ENCODE measurements at places on chromosomes 5 and 9.
A peak's percentile ranks its signal among the peaks of the same experiment; 100 is the strongest.

DNA sequence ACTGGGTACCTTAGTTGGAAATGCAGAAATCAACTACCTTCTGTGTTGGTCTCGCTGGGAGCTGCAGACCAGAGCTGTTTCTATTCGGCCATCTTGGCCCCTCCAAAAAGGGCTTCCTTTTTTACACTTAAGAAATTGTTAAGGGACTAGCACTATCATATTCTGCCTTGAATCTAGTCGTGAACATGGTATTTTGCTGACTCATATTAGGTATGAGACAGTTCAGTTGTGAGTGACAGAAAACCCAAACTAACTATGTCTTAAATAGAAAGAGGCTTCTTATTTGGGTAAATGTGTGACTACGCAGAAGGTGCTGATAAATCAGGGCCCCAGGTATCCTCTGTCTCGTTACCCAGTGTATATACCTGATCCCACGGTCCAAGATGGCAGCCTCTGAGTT lies 298.2 kb downstream of the EDIL3 start:
- no peak for DNase-seq

- DNase-seq = no peak
Observed at GRCh38 chr5:16937503-16938161, 1.5 kb upstream of the MYO10 start.

- no peak for DNase-seq
Observed at GRCh38 chr9:35771943-35772342, 17.9 kb upstream of the MSMP start.

- no peak for DNase-seq
Observed at GRCh38 chr5:122882831-122883230, 37.4 kb downstream of the SNX24 start.

- DNase-seq = peak; percentile 37
Observed at GRCh38 chr9:97502984-97503861, 1.8 kb downstream of the TMOD1 start.

- no peak for DNase-seq
Observed at GRCh38 chr5:10451137-10451824, 9.6 kb downstream of the ROPN1L start.

- no peak for DNase-seq
Observed at GRCh38 chr9:17291766-17292165, 156.9 kb downstream of the CNTLN start.

DNA sequence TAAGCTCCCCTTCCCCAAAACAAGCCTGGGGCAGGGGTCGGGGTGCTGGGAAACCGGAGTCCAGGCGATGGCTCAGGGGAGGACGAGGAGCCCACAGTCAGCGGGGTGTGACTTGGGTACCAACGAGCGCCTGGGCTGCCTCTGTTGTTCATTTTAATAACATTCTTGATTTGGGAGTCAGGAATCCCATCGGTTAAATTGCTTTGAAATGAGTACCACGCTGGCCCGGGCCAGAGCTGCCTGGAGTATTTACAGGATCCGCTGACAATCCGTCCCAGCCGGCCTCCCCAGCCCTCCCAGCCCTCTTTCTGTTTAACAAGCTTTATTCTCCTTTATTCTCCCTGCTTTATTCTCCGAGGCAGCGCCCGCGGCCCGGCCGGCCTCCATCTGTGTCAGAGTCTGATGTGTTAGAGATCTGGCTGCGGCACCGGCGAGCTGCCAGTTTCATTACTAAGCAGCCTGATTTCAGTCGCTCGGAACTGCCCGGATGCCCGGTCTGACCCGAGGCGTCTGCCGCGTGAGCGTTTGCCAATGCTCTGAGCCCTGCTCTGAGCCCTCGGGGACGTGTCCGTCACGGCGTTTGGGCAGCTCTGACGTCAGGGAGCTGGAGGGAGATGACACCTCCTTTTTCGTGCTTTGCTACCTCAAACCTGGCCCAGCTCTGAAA lies 16.5 kb upstream of the QRFP start:
- DNase-seq = no peak

- DNase-seq = no peak
Observed at GRCh38 chr9:89750117-89750791, 145.4 kb downstream of the GADD45G start.

GRCh38 chr9:136740491-136740890 lies 2.2 kb downstream of the LCN10 start:
- DNase-seq = no peak

- DNase-seq = no peak
Observed at GRCh38 chr5:589588-589987, 22.6 kb upstream of the CEP72 start.

- no peak for DNase-seq
Observed at GRCh38 chr5:143156572-143156971, 246.9 kb downstream of the NR3C1 start.

DNA sequence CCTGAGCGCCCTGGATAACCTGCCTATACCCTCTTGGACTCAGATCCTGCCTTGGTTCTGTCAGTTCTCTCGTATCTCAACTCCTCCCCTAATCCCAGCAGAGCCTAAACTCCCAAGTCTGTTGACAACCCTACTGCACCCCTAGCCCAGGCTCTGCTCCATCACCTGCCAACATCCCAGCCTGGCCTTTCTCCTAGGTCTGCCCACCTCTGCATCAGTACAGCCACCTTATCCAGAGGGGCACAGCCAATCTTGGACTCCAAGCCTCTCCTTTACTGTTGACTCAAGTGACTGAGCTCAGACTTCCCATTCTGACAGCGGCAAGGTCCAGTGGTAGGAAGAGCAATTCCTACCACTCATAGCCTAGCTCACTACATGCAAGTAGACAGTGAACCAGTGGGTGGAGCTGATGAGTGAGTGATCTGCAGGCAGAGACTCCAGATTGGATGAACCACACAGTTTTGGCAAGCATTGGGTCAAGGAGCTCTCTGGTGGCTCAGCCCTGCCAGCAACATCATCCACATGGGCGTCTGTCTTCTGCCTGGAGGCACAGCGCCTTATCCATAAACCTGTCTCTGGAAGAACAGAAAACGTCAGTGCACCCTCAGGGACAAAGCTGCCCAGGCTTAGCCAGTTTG lies 26.5 kb downstream of the TRMO start:
- peak; percentile 38 for DNase-seq

DNA sequence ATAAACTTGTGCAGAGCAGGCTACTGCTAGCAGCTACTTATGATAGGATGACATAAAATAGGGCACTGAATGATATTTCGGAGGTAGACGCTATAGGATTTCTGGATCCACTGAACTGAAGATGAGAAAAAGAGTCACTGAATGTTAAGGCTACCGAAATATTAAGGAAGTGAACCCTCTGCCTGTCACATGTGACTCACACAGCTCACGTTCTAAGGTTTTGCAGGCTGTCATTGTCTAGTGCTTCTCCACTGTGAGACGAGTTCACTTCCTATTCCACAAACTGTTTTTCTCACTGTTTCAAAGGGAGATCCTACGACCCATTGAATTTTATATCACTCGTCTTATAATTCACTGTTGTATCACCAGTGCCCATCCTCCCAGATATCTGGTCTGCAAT lies 100.8 kb downstream of the CTNND2 start:
- DNase-seq = no peak

- DNase-seq = no peak
Observed at GRCh38 chr5:128684961-128685360, 146.9 kb upstream of the FBN2 start.

DNA sequence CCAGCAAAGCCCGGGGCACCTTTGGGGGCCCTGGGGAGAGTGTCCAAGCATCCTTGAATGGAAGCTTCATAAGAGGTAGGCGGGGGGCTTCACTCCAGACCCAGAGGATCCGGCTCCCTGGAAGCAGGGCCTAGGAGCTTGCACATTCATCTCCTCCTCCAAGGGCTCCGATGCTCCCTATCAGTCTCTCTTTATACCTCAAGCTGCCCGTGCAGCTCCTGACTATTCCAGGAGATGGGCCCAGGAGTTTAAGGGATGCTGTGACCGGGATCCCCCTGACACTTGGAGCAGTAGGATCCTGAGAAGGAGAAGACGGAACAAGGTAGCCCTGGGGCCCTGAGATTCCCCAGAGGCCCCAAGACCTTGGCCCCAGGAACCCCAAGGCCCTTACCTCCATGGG lies 25.9 kb downstream of the CSF1R start:
- DNase-seq = no peak

DNA sequence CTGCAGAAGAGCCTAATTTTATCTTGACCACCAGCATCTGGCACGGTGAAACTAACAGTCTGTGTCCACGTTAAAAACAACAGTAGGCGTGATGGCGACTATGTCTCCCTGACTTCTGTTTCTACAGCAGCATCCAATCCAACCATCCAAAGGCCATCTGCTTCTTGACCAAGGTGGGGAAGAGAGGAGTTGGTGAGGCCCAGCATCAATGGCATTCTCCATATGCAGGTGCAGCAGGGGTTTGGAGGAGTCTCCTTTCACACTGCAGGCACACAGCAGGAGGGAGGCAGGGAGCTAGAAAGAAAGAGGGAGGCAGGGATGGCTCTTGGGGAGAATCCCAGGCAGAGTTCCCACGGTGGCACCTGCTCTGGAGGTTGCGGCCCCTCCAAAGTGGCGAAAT lies 27.0 kb downstream of the MGAT1 start:
- DNase-seq = no peak

- DNase-seq = peak; percentile 72
Observed at GRCh38 chr9:95127249-95128176, 190.0 kb downstream of the FANCC start.

- DNase-seq = no peak
Observed at GRCh38 chr5:139837711-139838380, 42.2 kb downstream of the PSD2 start.
